ENCODE measurements at places on chromosomes 3 and 15. TPM values are rescaled to one million over a fixed set of nuclear protein-coding genes. Genes with fewer than 3 reads are reported as not detected.

- no peaks in the 10 kb centered on the region for H3K36me3 ChIP-seq
- H3K4me3 ChIP-seq, result no peak overlapping the region
- no peak for DNase-seq
- peak overlapping the region; percentile 68 for H3K27ac ChIP-seq
These were observed 275.5 kb downstream of the MECOM start for GRCh38 chr3:169387751-169388696.

DNA sequence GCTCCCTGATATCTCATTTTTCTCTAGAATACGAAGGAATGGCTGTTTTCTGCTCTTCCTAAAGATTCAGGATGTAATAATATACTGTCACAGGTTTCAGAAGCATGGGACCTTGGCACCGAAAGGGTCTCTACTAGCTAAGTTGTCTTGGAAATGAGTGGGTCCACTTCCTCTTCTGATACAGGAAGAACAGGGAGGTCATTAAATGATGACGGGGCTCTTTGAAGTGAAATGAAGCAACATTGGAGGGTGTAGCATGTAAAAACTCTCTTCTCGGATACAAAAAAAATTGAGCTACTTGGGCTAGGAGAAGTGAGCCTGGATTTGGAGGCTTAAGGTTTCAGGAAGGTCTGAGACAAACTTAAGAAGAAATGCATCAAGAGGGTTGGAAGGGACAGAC is 349.8 kb upstream of the TPRG1 start:
- no peak overlapping the region for H3K4me3 ChIP-seq
- peak overlapping the region; percentile 55 for H3K27ac ChIP-seq
- H3K36me3 ChIP-seq, result no peaks in the 10 kb centered on the region
- H3K4me1 ChIP-seq, result peaks cover 24% of the 10 kb centered on the region
- H3K27me3 ChIP-seq, result no peaks in the 10 kb centered on the region
- no peak for DNase-seq

DNA sequence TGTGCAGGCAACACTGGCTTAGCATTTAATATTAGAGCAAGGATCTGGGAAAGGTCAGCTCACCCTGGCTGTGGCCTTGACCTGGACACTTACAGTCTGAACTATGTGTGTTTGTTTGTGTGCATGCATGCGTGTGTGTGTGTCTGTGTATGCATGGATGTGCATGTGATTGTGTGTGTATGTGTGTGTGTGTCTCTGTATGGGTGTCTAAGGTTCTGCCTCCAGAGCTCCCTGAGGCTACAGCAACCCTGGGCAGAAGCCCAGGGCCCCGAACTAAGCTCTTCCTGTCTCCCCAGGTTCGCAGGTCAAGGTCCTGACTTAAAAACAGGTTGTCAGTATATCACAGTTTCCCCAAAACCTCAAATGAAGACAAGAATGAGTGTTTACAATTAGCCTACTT is 51.3 kb downstream of the SUSD5 start:
- H3K4me3 ChIP-seq, result no peak overlapping the region
- DNase-seq, result no peak
- H3K36me3 ChIP-seq, result no peaks in the 10 kb centered on the region
- H3K27me3 ChIP-seq, result no peaks in the 10 kb centered on the region
- no peaks in the 10 kb centered on the region for H3K4me1 ChIP-seq

DNA sequence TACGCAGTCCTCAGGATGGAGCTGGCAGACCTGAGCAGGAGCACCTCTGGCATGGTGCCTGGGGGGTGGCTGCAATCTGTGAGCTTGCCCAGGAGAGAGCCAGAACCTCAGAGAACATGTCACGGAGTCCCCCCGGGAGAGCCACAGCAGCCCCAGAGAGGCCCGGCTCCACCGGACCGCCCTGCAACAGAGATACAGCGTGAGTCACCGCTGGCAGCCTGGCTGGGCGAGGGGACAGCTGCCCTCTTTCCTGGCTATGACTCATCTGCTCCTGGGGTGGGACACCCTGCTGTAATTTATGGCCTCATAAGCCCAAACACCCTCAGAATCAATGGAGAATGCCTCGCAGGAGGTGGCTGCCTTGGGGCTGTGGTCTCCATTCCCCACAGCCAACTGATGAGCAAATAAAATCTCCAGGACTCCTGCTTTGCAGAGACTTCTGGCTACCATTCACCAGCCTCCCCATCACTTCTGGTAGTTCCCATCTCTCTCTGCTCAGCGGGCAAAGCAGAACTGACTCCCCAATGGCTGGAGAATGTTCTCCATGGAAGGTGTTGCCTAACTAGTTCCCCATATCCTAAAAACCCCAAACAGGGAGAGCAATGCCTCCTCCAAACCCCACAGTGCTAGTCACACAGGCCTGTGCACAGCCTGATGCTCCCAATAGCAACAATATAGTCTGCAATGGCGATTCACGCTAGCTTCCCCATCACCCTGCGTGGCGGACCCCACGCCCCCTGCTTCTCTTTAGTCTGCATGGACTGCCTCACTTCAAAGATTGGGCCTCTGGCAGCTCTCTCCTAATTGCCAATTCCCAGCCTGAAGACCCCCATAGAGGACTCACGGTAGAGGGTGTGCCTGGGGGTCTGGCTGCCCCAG is 21.6 kb downstream of the ACSBG1 start:
- H3K27ac ChIP-seq, result no peak overlapping the region
- H3K4me1 ChIP-seq, result peaks cover 3% of the 10 kb centered on the region
- H3K36me3 ChIP-seq, result no peaks in the 10 kb centered on the region
- DNase-seq, result no peak
- H3K4me3 ChIP-seq, result no peak overlapping the region
- no peaks in the 10 kb centered on the region for H3K27me3 ChIP-seq

DNA sequence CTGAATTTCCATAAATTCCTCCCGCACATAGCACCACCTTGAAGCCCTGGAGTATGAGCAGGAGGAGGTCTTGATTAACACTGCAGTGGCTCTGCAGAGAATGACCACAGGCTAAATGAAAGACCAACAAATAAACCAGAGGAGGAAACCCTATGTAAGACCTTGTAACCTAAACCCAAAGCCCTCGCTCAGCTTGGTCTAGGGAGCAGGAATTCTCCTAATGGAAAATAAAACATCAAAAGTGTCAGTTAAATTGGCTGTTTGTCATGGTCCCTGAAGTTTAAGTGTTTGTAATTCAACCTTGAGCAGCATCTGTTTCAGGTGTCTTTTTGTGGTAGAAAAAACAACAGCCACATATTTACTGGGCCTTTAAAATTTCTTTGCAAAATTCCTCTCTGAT is 9.2 kb upstream of the UBE2Q2 start:
- H3K36me3 ChIP-seq, result no peaks in the 10 kb centered on the region
- H3K27ac ChIP-seq, result no peak overlapping the region
- no peak overlapping the region for H3K4me3 ChIP-seq
- no peaks in the 10 kb centered on the region for H3K4me1 ChIP-seq
- no peak for DNase-seq

DNA sequence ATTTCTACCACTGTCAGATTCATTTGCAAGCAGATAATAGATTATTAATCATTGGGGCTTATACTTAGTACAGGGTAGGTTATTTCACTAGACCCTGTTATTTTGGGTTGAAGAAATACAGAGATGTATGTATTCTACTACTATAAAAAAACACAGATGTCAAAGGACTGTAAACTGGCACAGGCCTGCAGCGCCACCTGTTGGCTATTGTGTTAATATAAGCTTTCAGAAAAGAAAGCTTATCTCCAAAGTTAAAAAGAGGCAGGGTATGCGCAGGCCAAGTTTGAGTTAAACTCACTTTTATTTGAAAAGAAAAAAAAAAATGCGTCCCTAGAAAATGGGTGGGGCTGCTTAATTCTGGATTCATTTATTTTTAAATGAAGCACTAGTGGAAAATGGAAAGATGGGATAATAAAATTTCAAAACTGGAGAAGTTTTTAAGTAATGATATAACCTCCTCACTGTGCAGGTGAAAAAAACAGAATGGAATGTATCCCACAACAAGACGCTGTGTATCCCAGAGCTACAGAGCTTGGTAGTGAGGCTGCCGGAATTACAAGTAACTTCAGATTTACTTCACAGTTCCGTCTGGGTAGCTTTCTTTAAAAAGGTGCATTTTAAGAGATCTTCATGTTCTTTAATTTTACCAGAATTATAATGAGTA is 407.2 kb upstream of the TGFBR2 start:
- H3K36me3 ChIP-seq, result no peaks in the 10 kb centered on the region
- H3K4me3 ChIP-seq, result no peak overlapping the region
- H3K4me1 ChIP-seq, result no peaks in the 10 kb centered on the region
- H3K27me3 ChIP-seq, result no peaks in the 10 kb centered on the region

DNA sequence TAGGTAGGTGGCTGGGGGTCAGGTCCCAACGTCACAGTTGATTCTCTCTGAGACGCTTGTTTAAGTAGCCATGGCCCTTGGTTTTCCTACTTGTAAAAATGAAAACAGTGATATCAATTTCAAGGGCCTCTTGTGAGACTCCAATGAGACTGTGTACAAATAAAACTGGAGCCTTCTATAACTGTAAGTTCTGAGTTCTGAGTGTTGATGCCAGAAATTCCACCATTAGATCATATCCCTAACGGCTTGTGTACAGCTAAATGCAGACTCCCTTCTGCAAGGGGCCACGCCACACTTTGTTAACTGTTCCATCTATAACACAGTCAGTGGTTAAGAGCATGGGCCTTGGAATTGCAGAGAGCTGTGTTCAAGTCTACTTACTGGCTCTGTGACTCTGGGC is 267.3 kb downstream of the TLE3 start:
- DNase-seq, result no peak
- no peaks in the 10 kb centered on the region for H3K4me1 ChIP-seq
- no peaks in the 10 kb centered on the region for H3K27me3 ChIP-seq
- H3K27ac ChIP-seq, result no peak overlapping the region

DNA sequence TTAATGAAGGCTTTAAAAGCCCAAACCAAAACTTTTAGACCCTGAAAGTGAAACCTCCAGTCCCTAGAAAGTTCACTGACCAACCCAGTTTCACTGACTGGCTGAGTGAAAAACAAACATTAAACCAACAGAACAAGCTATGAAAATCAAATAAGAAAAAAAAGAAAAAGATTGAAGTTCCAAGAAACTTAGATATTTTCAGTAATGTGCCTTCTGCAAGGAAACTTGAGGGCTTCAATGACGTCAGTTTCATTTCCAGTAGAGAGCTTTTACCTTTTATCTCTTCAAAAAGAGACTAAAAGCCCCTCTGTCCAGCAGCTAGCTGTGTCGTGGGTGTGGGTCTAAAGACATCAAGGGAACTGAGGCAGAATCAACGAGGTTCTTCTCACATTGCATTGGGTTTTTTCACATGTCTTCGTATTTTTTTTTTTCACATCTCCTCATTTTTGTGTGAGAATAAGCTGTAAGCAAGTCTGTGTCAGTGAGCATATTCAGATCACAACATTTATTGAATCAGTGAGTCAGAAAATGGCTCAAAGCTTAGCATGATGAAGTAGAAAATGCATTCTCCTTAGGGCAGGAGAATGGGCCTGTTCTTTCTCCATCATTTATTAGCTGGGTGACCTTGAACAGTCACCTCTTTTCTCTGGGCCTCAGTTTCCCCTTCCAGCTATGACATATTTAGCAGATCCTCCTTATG is 54.8 kb upstream of the BCL6 start:
- H3K36me3 ChIP-seq, result no peaks in the 10 kb centered on the region

CLEC3B gene
- total RNA-seq, result 142 TPM

PLXND1 gene
- 396 TPM for total RNA-seq

Measured in upper lobe of left lung (tissue), 6 donors.